ENCODE measurements at places on chromosomes 3 and 15. TPM values are rescaled to one million over a fixed set of nuclear protein-coding genes. Genes with fewer than 3 reads are reported as not detected.

The KCNH8 gene
- 8.7 TPM for polyA plus RNA-seq

- no peak for DNase-seq
Observed at GRCh38 chr15:88864861-88865497, 30.4 kb downstream of the HAPLN3 start.

GRCh38 chr3:139302084-139302800 lies 41.6 kb upstream of the MRPS22 start:
- DNase-seq: no peak

DNA sequence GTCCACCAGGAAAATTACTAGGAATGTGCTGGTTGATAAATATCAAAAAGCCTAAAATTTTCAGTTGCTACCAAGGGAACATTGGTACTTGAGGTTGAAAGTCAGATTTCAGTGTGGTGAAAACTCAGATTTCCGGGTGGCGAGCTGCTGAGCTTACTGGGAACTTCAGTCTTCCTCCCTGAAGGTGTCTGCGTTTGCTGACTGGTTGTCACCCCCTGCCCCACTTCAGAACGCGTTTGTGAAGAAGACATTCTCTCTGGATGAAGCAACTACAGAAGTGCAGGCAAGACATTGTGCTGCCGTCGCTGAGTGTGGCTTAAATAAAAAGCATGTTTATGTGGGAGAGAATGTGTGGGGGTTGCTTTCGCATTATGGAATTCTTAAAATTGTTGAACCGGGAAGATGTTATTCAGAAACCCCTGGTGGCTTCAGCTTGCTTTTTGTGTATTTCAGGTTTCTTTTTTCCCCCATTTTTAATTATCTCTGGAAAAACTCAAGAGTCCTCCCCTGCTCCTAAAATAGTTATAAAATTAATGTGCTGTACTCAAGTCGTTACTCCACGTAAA lies 7.1 kb downstream of the FAM81A start:
- DNase-seq: no peak
